ENCODE measurements at places on chromosomes 2 and 18.

DNA sequence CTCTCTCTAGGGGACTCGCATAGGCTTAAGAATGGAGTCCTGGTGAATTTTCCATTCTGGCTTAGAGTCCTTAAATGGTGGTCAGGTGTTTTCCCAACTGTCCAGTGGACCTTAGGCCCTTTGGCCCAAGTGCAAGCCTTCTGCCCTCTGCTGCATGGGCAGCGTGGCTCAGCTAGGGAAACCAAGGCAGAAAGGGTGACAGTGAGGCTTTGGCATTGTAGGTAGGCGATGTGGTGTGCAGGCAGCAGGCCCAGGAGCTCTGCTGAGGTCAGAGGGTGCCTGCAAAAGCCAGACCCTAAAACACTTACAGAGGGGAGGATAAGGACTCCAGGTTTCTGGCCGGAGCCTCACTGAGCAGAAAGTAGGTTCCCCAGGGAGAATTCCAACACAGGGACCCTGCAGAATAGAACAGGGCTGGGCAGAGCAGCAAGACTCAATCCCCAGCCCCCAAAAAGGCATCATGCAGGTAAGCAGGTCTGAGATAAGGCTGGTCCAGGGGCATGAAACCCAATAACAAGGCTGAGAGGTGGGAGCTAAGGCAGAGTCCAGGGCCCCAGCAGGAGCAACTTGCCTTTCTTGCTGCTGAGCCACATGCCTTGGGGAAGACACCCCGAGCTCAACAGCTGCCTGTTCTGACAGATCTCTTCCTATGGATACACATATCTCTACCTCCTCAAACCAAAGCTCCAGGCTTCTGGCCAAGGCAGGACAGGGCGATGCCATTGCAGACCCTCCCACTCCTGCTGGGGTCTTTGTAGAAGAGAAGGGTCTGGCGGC lies 199.7 kb downstream of the TNS1 start:
- no peak for DNase-seq

DNA sequence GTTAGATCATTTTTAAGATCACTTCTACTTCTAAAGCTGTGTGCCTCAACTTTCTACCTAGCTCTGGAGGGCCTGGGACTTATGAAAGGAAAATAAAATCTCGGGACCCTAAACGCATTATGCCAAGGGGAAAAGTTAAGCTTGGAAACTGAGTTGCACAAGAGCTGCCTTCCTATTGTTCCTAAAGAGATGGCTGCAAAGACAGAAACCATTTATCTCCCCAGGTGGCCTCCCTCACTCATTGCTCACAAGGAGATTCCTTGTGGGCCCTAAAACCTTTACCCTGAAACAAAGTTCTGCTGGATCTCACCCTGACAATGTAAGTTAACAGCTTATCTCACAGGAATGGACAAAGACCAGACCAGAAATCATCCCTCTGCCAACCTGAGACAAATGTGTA lies 26.8 kb downstream of the TUBB6 start:
- DNase-seq = no peak

GRCh38 chr2:234302664-234302991 lies 194.3 kb downstream of the ARL4C start:
- no peak for DNase-seq

GRCh38 chr2:107361751-107362381 lies 464.8 kb upstream of the RGPD4 start:
- no peak for DNase-seq

DNA sequence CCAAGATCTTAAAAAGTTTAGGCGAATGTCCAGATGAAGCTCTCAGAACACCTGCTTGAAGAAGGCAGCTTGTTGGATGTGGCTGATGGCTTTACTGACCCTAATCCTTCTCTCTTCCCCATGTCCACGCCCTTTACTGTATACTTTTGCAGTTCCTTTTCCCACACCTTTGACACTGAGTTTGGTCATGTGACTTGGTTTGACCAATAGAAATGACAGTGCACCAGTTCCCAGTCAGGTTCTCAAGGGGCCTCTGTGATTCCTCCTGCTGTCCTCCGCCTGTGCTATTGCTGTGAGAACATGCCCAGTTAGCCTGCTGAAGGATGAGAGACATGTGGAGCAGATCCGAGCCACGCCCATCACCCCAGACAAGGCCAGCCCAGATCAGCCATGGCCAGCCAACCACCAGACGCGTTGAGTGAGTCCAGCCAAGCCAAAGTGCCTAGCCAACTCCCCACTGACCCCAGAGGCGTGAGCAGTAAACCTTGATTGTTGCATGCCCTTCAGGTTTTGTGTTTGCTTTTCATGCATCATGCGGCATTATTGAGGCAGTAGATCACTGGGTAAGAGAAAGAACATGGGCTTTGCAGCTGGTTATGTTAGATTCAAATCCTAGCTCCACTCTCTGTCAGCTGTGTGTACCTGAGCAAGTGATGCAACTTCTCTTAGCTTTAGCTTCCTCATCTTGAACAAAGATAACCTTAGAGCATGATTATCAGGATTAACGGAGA lies 258.0 kb upstream of the SIX2 start:
- DNase-seq = no peak

DNA sequence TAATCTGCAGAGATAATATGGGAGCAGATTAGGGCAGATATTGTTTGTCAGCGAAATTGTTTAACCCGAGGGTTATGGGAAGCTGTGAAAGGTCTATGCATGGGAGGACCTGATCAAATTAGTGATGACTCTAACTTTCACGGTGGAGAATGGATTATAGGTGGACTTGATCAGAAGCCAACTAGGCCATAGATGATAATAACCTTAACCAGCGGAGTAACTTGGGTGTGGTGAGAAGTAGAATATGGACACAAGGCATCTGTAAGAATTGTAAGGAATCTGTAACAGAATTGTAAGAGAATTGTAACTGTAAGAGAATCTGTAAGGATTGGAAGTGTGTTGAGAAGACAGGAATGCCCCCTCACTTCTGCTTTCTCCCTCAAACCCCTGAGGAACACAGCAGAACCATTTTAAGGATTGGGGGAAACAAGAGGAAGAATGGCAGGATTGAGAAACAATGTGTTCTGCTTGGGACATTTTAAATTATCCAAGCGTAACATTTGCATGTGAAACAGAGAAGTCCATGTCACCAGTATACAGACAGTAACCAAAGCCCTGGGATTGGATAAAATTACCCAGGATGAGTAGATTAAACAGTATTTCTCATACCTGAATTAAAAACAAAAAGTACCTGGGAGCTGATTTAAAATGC lies 14.9 kb upstream of the SLC39A10 start:
- DNase-seq = no peak

DNA sequence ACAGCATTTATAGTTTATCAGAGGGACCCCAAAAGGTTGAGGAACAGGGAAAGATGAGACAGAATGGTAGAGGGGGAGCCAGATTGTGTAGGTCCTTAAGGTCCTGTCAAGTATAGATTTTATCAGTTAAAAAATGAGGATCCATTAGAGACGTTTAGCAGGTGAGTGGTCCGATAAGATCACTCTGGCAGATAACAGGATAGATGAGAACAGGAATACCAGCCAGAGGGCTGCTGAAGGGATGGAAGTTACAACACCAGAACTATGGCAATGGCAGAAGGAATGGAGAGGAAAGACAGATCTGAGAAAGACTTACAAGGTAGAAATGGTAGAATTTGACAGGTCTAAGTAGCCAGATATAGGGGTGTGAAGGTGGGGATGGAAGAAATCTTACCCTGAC lies 141.7 kb downstream of the CDH20 start:
- DNase-seq = no peak

DNA sequence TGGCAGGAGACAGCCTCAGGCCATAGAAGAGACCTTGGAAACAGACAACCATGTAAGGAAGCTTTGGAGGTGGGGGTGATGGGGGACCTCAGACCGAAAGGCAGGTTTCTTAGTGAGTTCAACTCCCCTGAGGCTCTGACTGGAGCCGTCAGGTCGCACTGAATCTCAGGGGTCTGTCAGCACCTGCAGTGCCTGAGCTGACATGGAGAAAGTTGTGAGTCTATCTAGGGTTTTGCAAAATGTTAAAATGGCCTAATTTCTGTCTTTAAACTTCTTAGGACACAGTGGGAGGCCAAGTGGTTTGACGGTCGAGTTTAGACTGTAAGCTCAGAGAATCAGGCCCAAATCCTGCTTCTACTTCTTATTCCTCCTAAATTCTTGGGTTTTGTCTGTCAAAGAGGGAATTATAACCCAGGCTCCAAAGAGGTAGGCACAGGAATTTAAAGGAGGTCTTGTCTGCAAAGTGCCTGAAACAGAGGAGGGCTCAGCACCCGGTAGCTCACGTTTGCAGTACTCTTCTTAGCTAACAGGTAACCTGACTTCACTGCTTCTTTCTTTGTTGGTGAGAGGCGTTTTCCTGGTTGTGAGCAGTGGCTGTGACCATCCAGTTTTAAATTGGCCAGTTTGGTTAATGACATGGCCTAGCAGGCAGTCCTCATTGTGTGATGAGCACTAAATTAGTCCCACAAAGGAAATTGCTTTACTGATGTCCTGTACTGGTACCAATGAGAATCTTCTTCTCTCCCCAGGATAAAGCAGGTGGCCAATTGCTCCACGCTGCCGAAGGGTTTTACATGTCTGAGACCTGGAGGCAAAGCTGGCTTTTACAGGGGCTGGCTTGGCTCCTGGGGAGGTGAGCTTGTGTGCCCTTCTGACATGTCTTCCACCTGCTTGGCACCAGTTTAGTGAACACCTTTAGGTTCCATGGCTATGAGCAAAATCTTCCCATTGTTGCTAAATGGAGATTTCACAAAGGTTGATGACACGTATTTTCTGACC lies 95.7 kb downstream of the MYCN start:
- DNase-seq = no peak

DNA sequence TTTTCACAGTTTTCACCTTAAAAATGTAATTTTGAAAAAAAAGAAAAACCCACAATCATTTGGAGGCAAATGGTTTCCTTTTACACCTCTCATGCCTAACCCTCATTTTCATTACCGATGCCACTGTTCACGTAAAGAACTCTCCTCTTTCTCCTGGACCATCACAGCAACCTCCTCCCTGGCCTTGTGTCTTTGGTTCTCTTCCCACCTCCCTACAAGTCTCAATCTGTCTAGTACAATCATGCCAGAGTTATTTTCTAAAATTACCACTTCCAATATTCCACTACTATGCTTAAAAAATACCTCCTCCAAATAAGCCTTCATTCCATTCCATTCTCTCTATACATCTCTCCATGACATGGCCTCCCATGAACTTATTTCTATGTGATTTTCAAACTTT lies 77.9 kb upstream of the RIT2 start:
- DNase-seq = no peak

- peak; percentile 87 for DNase-seq
Measured at GRCh38 chr2:191555092-191555742, 122.7 kb upstream of the NABP1 start.

DNA sequence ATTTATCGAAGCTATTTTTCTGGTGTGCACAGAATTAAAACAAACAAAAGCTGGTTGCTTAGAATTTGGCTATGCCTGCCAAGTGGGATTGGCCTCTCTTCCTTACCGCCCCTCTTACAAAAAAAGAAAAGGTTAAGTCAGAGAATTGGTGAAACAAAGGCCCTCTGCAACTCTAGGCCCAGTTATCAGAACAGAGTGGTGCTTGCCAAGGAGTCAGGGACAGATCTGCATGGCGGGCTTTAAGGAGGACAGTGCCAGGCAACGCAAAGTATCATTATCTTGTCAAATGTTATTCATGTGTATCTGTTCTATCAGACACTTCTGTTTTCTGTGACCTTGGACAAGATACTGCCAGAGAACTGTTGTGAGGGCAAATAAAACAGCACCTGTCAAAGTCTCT lies 78.3 kb downstream of the TGIF1 start:
- DNase-seq = no peak

GRCh38 chr2:224417361-224417729 lies 15.4 kb upstream of the FAM124B start:
- DNase-seq = no peak

- no peak for DNase-seq
Measured at GRCh38 chr2:21001225-21001946, 42.5 kb downstream of the APOB start.

- no peak for DNase-seq
Measured at GRCh38 chr2:236376566-236377244, 112.5 kb upstream of the ASB18 start.

GRCh38 chr2:33275689-33276444 lies 200.6 kb upstream of the RASGRP3 start:
- no peak for DNase-seq

DNA sequence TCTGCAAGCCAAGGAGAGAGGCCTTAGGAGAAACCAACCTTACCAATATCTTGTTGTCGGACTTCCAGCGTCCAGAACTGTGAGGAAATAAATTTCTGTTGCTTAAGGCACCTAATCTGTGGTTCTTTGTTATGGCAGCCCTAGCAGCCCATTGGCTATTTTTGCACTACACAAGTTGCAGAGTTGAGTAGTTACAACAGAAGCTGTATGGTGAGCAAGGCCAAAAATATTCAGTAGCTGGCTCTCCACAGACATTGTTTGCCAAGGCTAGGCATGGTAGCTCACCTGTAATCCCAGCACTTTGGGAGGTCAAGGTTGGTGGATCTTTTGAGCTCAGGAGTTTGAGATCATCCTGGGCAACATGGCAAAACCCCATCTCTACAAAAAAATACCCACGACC lies 27.1 kb upstream of the SCYGR1 start:
- DNase-seq = no peak

DNA sequence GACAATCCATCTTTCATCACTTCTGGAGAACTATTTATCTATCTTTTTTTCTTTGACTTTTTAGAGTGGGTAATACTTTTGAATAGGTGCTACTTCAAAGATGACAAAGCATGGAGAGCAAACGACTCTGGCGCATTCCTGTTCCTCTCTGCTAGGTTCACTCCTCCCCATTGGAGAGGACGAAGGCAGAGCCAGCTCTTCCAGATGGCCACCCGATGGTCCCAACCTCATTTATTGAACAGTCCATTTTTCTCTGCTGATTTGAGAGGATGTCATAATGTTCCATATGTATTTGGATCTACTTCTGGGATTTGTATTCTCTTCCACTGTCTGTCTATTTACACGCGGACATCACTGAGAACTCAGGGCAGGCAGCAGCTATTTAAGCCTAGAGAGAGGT lies 284.3 kb upstream of the CXCR4 start:
- no peak for DNase-seq

DNA sequence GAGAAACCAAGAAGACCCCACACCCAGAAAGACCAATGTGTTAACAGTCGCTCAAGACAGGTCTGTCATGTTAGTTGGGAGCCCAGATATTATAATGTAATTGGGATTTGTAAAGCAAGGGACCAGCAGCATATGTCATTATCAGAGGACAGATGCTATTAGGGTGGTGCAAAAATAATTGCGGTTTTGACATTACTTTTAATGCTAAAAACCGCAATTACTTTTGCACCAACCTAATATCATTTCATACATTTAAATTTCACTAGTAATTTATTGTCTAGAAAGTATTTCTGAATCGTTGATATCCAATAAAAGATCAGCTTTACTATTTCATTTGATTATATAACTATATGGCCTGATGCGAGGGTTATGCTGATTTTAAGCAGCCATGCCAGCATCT lies 131.2 kb downstream of the TTN start:
- no peak for DNase-seq

DNA sequence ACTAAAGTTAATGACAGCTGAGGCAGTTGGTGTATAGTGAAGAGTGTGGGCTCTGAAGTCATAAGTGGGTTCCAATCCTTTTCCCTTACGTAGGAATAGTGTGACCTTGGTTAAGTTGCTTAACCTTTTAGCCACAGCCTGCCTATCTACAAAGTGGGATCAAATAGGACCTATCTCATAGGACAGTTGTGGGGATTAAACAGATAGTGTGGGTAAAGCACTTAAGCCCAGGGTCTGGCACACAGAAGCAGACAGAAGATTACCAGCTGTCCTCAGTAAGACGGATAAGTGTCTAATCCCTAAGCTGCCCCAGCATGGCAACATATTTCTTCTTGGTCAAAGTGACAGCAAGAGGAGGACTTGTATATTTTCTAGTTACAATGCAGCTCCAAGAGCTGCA lies 28.2 kb downstream of the UBE2F start:
- no peak for DNase-seq

GRCh38 chr2:188291617-188292347 lies at the start of gene GULP1:
Gene GULP1 (plus strand): TSS chr2:188291874. CDS start chr2:188477703, 185,829 bp downstream.
- peak; percentile 71 for DNase-seq

All from left renal pelvis (tissue), 4 donors.